ENCODE measurements at places on chromosomes 2 and 18.

GRCh38 chr2:133331436-133331835, 236.8 kb downstream of the NCKAP5 start:
- DNase-seq, result no peak

DNA sequence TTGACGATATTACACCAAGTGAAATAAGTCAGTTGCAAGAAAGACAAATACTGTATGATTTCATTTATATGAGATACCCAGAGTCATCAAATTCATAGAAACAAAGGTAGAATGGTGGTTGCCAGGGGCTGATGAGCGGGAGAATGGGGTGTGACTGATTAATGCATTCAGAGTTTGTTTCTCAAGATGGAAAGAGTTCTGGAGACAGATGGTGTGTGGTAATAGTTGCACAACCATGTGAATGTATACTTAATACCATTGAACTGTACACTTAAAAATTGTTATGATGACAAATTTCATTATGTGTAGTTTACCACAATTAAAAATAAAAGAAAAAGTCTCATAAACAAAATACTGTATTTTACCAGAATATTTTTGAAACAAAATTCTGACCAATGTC, 117.3 kb downstream of the PIGN start:
- DNase-seq, result no peak

DNA sequence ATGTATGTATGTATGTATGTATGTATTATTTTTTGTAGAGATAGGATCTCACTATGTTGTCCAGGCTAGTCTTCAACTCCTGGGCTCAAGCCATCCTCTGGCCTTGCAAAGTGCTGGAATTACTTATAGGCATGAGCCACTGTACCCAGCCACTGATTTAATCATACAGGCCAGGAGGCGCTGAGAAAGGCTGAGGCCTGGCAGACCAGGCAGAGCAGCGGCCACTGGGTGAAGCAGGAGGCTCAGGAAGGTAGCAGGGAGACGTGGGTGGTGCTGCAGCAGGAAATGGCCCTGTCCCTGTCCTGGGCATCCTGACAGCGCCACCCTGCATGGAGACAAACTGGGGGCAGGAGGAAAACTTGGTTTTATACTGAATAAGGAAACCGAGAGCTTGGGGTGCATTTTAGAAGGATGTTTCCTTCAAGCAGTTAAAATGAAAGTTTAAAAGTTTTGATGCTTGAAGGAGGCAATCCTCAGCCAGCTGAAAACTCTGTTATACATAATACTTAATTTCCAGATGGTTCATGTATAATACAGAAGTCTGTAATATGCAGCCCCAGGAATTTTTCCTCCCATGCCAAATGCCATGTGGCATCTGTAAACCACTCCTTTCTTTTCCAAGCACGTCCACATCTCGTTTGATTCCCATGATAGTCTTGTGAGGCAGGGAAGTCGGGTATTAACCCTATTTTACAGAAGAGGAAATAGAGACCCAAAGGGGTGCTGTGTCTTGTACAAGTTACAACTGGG, 182.4 kb downstream of the CELF4 start:
- DNase-seq, result no peak

- DNase-seq, result no peak
Measured at GRCh38 chr2:98778741-98779483, 48.0 kb upstream of the MGAT4A start.

GRCh38 chr2:28591711-28592335, 96.0 kb downstream of the PLB1 start:
- DNase-seq, result no peak

GRCh38 chr18:23934252-23934651, 80.3 kb upstream of the TTC39C start:
- no peak for DNase-seq

GRCh38 chr2:157720504-157720903, 91.8 kb upstream of the ACVR1C start:
- no peak for DNase-seq

DNA sequence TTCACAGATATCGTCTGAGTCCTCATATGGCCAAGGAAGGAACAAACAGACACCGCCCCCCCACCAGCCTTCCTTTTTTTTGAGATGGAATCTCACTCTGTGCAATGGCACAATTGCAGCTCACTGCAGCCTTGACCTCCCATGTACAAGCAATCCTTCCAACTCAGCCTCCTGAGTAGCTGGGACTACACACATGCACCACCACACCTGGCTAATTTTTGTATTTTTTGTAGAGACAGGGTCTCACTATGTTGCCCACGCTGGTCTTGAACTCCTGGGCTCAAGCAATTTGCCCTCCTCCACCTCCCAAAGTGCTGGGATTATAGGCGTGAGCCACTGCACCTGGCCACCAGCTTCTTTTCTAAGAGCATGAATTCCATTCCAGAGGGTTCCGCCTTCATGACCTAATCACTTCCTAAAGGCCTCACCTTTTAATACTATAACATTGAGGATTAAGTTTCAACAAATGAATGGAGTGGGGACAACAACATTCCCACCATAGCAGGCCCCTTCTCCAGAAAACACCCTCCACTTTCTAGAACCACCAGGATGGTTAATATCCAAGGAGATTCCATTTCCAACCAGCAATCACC, 2.2 kb upstream of the TMBIM1 start:
- no peak for DNase-seq

GRCh38 chr18:3163968-3164367, 55.8 kb downstream of the MYOM1 start:
- no peak for DNase-seq

- DNase-seq, result no peak
Measured at GRCh38 chr2:241811201-241811951, 2.4 kb downstream of the NEU4 start.

- no peak for DNase-seq
Measured at GRCh38 chr2:12742891-12743290, 26.2 kb downstream of the TRIB2 start.

GRCh38 chr2:190887089-190887488, 6.5 kb downstream of the GLS start:
- no peak for DNase-seq

- DNase-seq, result no peak
Measured at GRCh38 chr18:77164026-77164425, 31.4 kb upstream of the MBP start.

GRCh38 chr18:48917579-48918517, 32.9 kb downstream of the SMAD7 start:
- no peak for DNase-seq

GRCh38 chr18:32553174-32553573, 82.5 kb upstream of the GAREM1 start:
- no peak for DNase-seq

DNA sequence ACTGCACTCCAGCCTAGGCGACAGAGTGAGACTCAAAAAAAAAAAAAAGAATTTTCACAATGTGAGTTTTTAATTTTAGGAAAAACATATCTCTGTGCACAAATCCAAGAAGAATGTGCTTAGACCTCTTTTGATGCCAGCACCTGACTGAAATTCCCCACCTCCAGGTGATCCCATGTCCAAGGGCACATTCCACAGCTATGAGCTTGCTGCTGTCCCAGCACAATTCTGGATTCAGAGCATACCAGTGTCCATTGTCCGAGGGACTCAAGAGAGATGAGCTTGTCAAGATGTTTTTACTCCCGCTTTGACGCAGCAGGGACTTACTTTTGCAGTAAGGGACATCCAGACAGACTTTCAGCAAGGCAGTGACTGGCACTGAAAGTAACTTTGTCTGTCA, 489.1 kb upstream of the ACVR2A start:
- no peak for DNase-seq

- no peak for DNase-seq
Measured at GRCh38 chr2:3696545-3696944, 6.8 kb upstream of the DCDC2C start.

All from AG09309 (cell line).